ENCODE measurements at places on chromosomes 3 and 15.

DNA sequence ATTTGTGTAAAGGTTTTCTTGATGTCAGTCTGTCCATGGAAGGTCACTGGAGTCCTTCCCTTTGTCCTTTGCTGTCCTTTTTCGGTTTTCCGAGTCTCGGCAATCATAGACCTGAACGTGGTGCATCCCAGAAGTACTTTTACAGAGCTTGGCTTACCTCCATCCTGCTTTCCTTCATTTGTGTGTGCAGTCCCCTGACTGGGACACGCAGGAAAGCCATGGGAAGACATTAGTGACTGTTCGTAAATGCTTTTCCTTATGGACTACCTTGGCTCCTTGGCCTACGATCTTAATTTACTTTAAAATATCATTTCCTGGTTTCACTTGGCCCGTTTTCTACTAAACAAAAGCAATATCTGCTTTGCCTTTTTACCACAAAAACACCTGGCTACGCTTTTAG lies 328.4 kb upstream of the RARB start:
- DNase-seq, result no peak

DNA sequence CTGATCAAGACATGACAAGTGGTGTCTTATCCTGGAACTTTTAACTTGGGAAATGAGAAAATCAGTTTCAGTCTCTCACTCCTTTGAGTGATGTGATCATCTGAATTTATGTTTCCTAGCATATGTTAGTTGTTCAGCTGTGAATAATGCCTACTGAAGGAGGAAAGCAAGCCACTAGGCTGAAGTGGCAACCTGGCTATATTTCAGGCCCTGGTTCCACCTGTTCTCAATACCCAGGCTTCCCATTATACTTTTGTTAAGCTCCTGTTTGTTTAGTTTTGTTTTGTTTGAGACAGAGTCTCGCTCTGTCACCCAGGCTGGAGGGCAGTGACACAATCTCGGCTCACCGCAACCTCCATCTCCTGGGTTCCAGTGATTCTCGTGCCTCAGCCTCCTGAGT lies 243.8 kb downstream of the ALCAM start:
- DNase-seq, result no peak

- DNase-seq, result no peak
These were observed 70.9 kb downstream of the CHAC1 start for GRCh38 chr15:41024131-41024530.

DNA sequence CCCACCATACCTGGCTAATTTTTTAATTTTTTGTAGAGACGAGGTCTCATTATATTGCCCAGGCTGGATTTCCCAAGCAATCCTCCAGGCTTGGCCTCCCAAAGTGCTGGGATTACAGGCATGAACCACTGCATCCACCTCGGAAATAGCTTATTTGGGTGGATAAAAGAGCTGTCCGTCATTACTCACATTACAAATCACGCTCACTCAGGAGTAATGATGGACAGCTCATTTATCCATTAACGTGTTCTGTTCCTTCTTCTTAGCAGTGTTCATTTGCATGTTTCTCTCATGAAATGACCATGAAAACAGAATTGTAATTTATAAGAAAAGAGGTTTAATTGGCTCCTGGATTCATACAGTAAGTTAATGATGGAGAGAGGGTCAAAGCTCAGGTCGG lies 9.8 kb downstream of the SV2B start:
- no peak for DNase-seq

DNA sequence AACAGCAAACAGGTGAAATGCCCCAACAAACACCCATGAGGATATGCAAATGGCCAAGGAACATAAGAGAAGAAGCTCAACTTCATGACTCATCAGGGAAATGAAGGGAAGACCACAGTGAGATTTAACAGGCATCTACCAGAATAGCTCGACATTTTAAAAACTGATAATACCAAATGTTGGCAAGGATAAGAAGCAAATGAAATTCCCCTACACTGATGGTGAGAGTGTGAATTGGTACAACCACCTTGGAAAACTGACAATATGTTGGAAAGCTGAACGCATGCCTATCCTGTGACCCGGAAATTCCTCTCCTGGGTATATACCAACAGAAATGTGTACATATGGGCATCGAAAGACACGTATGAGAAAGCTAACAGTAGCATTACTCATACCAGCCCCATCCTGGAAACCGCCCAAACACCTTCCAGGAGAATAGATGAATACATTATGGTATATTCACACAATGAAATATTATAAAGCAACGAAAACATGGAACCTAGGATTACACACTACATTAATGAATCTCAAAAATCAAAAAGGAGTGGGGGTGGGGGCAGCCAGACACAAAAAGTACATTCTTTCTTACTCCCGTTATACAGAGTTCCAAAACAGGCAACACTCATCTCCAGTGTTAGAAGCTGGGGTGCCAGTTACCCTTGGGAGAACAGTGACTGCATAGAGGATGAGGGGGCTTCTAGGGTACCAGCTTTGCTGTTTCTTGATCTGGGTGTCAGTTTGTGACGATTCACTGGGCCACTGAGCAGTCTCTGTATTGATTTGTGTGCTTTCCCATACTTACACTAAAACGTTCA lies 16.9 kb downstream of the RFTN1 start:
- no peak for DNase-seq

- no peak for DNase-seq
These were observed 19.2 kb downstream of the SLC15A2 start for GRCh38 chr3:121913305-121913990.

- DNase-seq, result no peak
These were observed 43.5 kb downstream of the FMN1 start for GRCh38 chr15:33150971-33151370.

DNA sequence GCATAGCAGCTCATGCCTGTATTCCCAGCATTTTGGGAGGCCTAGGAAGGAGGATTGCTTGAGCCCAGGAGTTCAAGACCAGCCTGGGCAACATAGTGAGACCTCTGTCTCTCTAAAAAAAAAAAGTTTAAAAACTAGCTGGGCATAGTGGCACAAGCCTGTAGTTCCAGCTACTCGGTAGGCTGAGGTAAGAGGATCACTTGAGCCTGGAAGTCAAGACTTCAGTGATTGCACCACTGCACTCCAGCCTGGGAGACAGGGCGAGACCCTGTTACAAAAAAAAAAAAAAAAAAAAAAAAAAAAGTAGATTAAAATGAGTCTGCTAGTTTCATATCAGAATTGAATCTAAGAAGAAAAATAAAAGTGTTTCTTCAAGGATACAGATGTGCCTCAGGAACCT lies 32.4 kb upstream of the ANPEP start:
- no peak for DNase-seq

DNA sequence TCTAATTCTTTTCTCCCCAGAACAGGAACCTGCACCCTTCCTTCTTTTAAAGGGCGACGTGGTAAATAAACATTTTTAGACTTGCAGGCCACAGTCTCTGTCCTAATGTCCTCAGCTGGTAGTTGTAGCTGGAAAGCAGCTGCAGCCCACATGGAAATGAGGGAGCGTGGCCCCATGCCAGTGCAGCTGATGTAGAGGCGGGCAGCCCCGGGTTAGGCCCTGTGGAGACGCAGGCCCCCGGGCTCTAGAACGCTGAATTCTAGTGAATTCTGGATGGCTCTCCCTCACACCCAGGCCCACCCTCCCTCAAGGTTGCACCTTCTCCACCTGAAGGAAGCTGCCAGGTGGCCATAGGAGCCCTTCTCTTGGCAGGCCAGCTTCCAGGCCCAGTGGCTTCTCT lies 52.3 kb downstream of the PGPEP1L start:
- no peak for DNase-seq

DNA sequence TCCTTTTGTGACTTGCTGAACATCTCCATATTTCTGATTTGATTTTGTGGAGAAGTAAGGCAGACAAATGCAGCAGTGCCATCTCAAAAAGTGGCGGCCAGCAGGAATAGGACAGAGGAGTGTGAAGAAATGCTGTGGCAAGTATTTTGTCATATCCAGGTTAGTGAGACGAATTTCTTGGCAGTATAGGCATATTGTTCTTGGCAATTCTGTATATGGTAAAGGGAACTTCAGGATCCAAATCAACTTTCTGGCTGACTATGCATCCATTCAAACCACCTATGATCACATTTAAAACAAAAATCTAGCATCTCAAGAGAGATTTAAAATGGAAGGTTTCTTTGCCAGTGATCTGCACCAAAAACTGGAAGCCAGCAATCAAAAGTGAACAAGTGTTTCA lies 228.0 kb downstream of the DTWD1 start:
- no peak for DNase-seq

DNA sequence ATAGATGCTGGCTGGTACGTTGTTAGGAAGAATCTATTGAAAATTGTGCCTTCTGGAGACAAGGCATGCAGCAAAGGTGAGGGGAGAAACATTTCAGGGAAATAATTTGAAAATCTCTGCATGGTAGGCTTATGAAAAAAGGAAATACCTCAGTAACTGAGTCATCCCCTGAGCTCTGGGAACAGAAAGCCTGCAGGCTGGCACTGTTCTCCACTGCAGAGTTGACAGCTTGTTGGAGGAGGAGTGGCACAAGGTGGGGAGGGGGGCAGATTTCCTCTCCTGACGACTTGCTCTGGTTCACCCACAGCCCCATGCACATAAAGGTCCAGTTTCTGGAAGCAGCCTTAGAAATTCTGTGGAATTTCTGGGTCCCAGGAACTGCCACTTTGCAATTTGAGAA lies 179.4 kb downstream of the ABHD5 start:
- no peak for DNase-seq

- no peak for DNase-seq
These were observed 15.8 kb downstream of the GRIP2 start for GRCh38 chr3:14524311-14524711.

All from stimulated activated CD8-positive, alpha-beta memory T cell treated with anti-CD3 and anti-CD28 coated beads, Interleukin-2, amount 100 ng/mL, for 1 hour (primary cell).